ENCODE measurements at places on chromosomes 1 and 21. TPM values are rescaled to one million over a fixed set of nuclear protein-coding genes. Genes with fewer than 3 reads are reported as not detected.

DNA sequence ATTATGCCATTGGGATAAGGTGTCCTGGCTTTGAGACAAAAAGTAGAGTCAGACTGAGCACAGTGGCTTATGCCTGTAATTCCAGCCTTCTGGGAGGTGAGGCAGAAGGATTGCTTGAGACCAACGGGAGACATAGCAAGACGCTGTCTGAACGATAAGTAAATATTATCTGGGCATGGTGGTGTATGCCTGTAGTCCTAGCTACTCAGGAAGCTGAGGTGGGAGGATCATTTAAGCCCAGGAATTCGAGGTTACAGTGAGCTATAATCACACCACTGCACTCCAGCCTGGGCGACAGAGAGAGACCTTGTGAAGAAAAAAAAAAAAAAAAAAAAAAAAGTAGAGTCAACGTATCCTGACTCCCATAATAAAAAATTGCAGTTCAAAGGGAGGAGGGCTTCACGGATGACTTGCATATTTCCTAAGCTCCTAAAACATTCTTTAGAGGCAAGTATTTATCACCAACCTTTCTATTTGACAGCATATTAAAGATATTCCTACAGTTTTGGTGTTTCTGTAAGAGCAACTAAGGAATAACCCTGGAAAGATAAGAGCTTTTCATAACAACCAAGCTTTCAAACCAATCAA is 141.2 kb downstream of the SLC44A5 start:
- no peak for DNase-seq

DNA sequence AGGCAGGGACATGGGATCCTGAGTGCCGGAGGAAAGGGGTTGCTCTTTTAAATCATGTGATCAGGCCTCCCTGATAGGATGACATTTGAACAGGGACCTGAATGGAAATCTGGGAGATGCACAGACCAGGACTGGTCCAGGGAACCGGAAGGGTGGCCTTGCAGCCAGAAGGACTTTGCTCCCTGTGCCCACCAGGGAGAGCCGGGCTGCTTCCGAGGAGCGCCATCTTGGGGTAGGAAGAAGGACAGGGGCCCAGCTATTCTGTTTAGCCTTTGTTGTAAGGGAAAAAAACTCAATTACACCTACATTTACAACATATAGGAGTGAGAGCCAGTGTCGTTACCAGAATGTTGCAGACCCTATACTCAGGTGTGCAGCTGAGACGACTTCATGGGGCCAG is 5.5 kb downstream of the KLHDC7A start:
- DNase-seq = peak; percentile 43

DNA sequence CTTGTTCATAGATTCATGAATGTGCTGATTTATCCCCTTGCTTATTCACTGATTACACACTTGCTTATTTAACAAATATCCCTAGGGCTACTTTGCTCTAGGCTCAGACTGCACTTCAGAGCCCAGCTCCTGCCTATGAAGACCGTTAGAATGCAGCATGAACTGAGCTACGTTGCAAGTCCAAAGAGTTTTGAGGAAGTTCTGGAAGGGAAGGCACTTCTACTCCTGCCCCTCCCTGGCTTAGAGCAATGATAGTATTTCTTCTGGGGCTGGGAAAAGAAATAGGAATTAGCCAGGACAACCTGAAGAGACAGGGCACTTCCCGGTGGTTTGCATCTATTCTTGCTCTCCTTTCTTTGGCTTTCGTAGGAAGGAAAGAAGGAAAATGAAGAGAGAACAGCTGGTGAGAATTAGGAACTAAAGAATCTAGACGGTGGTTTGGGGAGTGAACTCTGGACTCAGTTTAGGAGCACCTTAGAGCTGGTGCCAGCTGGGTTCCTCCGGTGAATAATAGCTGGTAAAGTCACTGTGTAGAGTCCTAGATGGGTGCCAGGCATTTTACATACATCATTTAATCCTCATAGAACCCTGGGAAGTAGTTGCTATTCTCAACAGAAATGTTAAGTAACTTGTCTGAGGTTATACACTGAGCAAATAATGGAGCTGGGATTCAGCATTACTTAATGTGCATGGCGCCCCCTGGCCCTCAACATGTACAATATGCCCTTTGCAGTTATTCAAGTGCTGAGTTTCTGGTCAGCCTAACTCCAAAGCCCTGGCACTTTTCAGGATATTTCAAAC is 65.9 kb downstream of the NDUFS5 start:
- no peak for DNase-seq

OR13G1 gene
- not detected for total RNA-seq

PEAR1 gene
- 14.5 TPM for total RNA-seq

Measured in posterior vena cava (tissue), 2 donors.